Naive thymus-derived CD4-positive, alpha-beta T cell (primary cell): ENCODE measurements at places on chromosomes 2 and 18. TPM values are rescaled to one million over a fixed set of nuclear protein-coding genes. Genes with fewer than 3 reads are reported as not detected.
A peak's percentile ranks its signal among the peaks of the same experiment; 100 is the strongest.

WNT6 gene
- not detected for total RNA-seq

PAPOLG gene
- total RNA-seq: 42.0 TPM

CDK5R2 gene
- not detected for total RNA-seq

DSG2 gene
- total RNA-seq: 0.29 and 0.31 TPM in 2 replicates

CNTNAP5 gene
- total RNA-seq: not detected in 2 replicates

TSPYL6 gene
- total RNA-seq: not detected

GRCh38 chr2:176415174-176415895, 146.1 kb downstream of the MTX2 start:
- H3K27ac ChIP-seq: no peak overlapping the region
- DNase-seq: no peak

DNA sequence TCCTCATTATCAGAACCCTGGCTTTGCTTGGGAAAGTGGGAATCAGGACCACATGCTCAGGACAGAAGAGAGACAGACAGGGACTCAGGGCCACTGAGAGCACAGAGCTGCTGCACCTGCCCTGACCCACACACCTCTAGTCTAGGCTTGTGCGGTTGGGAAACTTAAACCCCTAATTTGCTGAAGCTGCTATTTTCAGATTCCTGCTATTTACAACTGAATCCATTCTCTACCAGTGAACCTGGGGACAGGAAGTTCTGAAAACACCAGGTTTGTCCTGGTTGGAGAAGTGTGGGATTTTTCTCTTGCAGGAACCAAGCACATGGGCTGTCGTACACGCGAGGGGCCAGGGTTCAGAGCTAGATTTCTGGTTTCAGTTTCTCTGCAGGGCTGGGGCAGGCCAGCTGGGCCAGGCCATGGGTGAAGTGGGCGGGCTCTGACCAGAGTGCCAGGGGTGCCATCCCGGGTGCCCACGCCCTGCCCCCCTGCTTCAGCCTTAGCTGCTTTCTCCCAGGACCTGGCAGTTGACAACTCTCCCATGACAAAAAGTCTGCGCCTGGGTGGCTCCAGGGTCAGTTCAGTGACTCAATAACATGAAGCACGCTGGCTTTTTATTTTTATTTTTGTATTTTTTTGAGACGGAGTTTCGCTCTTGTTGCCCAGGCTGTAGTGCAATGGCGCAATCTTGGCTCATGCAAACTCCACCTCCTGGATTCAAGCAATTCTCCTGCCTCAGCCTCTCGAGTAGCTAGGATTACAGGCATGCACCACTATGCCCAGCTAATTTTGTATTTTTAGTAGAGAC, 51.3 kb upstream of the SLC1A4 start:
- DNase-seq: no peak
- peaks cover 7% of the 10 kb centered on the region for H3K4me1 ChIP-seq
- H3K27ac ChIP-seq: no peak overlapping the region
- H3K4me3 ChIP-seq: no peak overlapping the region

DNA sequence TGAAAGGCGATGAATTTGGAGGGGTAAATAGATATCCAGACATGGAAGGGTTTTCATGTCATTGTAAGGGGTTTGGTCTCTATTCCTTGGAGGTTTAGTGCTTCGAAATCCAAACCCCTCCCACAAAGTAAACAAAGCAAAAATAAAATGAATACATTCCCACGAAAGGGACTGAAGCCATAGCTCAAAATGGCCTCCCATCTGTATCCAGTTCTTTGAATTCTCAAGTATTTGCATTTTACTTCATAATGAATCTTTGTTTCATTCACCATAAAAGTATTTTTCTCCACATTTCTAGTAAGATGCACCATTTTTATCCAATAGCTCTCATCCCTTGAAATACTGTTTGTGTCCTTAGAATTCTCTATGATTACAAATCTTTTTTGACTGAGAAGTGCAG, 103.2 kb upstream of the DTNA start:
- no peak overlapping the region for H3K4me3 ChIP-seq
- no peaks in the 10 kb centered on the region for H3K4me1 ChIP-seq
- H3K36me3 ChIP-seq: no peaks in the 10 kb centered on the region
- no peak for DNase-seq
- no peaks in the 10 kb centered on the region for H3K27me3 ChIP-seq
- no peak overlapping the region for H3K27ac ChIP-seq

GRCh38 chr2:190819840-190820301, 60.8 kb upstream of the GLS start:
- H3K4me1 ChIP-seq: no peaks in the 10 kb centered on the region
- H3K27ac ChIP-seq: no peak overlapping the region
- no peak overlapping the region for H3K4me3 ChIP-seq
- H3K36me3 ChIP-seq: no peaks in the 10 kb centered on the region

- no peak overlapping the region for H3K27ac ChIP-seq
- DNase-seq: no peak
- H3K4me3 ChIP-seq: no peak overlapping the region
Measured at GRCh38 chr18:34818064-34818463, 108.0 kb downstream of the DTNA start.

- H3K4me3 ChIP-seq: no peak overlapping the region
- no peaks in the 10 kb centered on the region for H3K36me3 ChIP-seq
- H3K4me1 ChIP-seq: no peaks in the 10 kb centered on the region
Measured at GRCh38 chr2:94956797-94957391, 68.6 kb upstream of the MAL start.

GRCh38 chr2:44178950-44179349, 10.3 kb downstream of the PPM1B start:
- H3K27ac ChIP-seq: no peak overlapping the region
- H3K36me3 ChIP-seq: no peaks in the 10 kb centered on the region
- H3K4me3 ChIP-seq: no peak overlapping the region
- no peaks in the 10 kb centered on the region for H3K27me3 ChIP-seq
- no peak for DNase-seq

DNA sequence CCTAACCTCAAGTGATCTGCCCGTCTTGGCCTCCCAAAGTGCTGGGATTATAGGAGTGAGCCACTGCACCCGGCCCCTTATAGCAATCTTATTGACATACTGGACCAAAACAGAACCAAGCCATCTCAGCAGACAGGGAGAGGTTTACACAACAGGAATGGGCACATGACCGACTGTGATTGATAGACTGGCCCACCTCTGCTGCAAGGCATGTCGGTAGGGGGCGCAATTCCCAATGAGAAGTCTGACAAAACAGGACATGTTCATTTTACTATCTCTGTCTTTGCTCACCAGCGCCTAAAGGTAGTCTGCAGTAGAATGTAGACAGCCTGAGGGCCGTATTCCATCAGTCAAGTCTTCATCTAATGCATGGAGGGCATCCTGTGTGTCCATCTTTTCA, 2.0 kb downstream of the LYPD6B start:
- no peak overlapping the region for H3K4me3 ChIP-seq
- no peaks in the 10 kb centered on the region for H3K36me3 ChIP-seq
- no peak overlapping the region for H3K27ac ChIP-seq
- peak; percentile 41 for DNase-seq

DNA sequence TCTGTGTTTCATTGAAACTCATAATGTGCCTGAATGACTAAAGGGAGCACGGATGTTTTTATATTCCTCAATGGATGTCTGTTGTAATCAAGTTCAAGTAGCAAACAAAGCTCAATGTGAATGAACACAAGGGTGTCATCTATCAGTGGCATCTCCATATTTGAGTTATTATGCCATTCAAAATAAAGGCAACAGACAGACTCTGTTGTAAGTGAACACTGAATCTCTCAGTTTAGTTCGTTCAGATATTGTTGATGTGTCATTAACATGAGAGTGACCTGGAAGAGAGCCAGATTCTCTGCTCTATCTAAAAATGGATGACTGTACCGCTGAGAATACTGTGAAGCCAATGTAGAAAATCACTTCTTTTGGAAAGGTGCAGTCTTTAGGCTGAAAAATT, 118.7 kb downstream of the NUP35 start:
- no peaks in the 10 kb centered on the region for H3K4me1 ChIP-seq
- DNase-seq: no peak
- H3K36me3 ChIP-seq: no peaks in the 10 kb centered on the region

- no peak for DNase-seq
- no peaks in the 10 kb centered on the region for H3K4me1 ChIP-seq
- H3K27ac ChIP-seq: no peak overlapping the region
- H3K4me3 ChIP-seq: no peak overlapping the region
Measured at GRCh38 chr2:71665168-71666093, 212.1 kb downstream of the DYSF start.

DNA sequence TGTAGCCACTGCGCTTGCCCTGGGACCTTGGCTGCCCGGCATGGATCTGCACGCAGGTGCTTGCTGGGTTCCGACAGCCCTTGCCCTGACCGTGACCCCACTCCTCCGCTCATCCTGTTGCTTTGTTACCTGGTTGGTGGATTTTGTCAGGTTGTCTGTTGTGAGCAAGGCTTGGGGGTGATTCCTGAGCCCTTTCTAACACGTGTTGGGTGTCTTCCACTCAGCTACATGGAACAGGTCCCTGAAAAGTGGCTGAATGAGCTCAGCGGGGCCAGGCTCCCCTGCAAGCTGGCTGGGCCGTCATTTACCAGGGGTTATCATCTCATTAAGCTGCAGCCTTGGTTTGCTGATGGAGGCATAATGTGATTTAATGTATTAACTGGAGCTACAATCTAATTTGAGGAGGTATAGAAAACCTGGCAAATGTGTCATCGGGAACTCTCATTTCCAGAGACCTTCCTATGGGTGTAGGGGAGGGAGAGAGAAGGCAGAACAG, 24.6 kb downstream of the RAMP1 start:
- no peaks in the 10 kb centered on the region for H3K36me3 ChIP-seq
- H3K27me3 ChIP-seq: no peaks in the 10 kb centered on the region
- H3K27ac ChIP-seq: no peak overlapping the region
- no peaks in the 10 kb centered on the region for H3K4me1 ChIP-seq

DNA sequence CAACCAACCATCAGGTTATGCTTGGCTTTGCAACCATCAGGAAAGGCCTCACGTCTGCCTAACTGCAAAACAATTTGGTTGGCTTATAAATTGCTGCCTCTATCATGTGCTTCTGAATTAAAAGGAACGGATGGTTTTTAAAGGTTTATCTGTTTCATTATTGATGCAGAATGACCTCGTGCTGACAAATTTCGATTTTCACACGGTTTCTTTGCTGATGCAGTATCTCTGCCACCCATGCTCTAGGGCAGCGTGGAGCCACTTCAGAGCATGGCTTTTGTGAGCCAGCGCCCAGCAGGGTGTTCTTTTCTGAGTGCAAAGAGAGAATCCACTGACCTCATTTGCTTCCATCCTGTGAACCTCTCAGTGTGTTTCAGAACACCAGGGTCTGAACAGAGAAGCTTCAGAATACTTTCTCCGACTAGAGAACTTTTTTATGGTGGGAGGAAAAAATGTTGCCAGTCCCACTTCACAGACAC, 143.1 kb upstream of the L3MBTL4 start:
- no peaks in the 10 kb centered on the region for H3K4me1 ChIP-seq
- H3K27ac ChIP-seq: no peak overlapping the region
- no peaks in the 10 kb centered on the region for H3K36me3 ChIP-seq
- H3K4me3 ChIP-seq: no peak overlapping the region

GRCh38 chr2:1823187-1824169, 79.2 kb upstream of the PXDN start:
- H3K27ac ChIP-seq: no peak overlapping the region
- H3K4me1 ChIP-seq: no peaks in the 10 kb centered on the region
- H3K27me3 ChIP-seq: no peaks in the 10 kb centered on the region
- no peak overlapping the region for H3K4me3 ChIP-seq
- no peak for DNase-seq
- no peaks in the 10 kb centered on the region for H3K36me3 ChIP-seq

GRCh38 chr2:66318009-66318561, 116.8 kb upstream of the MEIS1 start:
- H3K27ac ChIP-seq: no peak overlapping the region
- no peaks in the 10 kb centered on the region for H3K36me3 ChIP-seq
- no peak for DNase-seq
- no peak overlapping the region for H3K4me3 ChIP-seq
- no peaks in the 10 kb centered on the region for H3K27me3 ChIP-seq

DNA sequence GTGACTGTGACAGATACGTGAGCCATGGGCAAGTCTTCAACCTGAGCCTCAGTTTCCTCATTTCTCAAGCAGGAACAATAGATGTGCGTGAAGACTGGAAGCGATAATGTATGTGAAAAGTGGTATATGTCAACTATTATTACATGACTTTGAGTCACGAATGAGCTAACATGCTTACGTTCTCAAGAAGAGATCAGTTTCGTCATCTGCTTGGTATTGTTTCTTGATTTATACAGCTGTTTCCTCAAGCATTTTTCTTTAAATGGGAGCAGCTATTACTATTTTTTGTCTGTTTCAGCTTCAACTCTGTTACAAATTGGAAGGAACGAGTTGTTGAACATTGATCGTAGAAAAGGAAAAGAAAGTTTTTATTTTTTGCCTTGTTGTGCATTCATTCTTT, 48.5 kb upstream of the THOC1 start:
- DNase-seq: no peak
- H3K4me3 ChIP-seq: no peak overlapping the region
- no peak overlapping the region for H3K27ac ChIP-seq
- no peaks in the 10 kb centered on the region for H3K27me3 ChIP-seq

DNA sequence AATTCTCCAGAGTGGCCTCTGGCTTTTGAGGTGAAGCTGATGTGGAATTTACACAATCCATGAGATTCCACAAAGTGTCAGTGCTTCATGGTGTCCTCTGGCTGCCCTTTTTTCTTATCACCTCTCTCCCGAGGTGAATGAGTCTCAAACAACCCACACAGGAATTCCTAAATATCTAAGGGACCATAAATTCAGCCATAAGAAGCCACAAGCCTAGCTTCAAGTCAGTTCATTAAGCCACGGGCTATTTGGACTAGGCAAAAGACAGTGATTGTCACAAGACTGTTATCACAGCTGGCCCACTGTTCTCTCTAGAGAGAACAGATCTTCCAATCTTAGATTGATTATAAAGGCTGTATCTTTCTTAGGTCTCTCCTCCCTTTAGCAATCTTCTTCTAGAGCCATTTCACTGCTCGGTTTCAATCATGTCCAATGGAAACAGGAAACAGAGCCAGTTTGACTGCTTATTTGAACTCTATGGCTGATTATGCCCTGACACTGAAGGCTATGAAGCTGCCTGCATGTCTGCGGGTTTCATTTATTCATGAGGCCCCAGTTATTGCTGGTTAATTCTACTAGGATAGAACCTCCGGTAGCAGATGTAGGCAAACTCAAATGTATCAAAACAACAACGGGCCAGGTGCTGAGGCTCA, 4.1 kb downstream of the NEMP2 start:
- H3K27me3 ChIP-seq: no peaks in the 10 kb centered on the region
- no peak for DNase-seq
- no peaks in the 10 kb centered on the region for H3K36me3 ChIP-seq
- peaks cover 15% of the 10 kb centered on the region for H3K4me1 ChIP-seq
